ENCODE measurements at places on chromosomes 12 and 14.
A peak's percentile ranks its signal among the peaks of the same experiment; 100 is the strongest.

GRCh38 chr12:83172866-83173649 is 486.4 kb downstream of the TMTC2 start:
- no peak for DNase-seq

GRCh38 chr12:118480235-118480634 is 103.9 kb downstream of the SUDS3 start:
- no peak for DNase-seq

DNA sequence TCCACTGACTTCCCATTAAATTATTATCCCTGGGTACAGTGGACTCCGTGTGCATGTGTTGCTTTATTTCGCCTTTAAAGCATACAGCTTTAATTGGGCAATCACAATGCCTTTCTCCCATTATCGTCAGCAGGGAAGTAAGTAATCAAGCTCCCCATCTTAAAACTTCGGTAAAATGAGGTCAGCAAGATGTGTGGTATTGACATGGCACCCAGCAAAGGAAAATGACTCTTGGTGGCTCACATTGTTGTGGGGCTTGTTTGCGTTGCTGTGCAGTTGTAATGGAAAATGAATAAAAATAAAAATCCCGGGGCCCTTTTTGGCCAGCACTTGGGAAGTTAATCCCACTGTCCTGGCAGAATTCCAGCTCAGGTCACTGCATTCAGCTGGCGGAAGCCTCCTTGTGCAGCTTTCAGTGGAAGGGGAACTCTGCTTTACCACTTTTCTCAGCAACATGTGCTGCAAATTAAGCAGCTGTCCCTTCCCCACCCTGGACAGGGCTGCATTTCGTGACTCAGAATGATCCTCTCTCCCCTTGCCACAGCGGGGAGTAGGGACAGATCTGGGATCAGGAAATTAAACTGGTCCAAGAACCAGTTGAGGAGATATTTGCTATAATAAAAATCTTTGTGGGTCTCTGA is 13.9 kb upstream of the ATP2A2 start:
- DNase-seq = no peak

DNA sequence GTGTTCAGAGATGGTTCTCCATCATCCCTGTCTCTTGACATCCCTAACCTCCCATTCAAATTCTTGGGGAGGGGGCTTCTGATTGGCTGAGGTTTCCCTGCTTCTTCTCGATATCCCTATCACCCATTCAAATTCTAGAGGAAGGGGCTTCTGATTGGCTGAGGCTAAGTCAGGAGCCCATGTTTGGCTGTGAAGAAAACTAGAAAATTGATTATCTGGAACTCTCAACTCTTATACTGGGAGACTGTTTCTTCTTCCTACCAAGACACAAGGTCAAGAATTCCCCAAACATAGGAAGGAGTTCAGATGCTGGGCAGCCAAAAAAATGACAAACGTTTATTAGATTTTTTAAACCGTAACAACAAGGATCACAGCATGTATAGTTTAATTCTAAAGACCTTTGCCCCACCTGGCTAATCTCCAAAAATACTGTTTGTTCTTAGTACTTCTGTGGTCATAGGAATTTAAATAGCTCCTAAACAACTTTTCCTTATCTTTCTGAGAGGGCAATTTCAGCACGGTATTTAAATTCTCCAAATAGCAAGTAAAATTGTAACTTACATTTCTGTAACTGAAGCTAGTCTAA is 26.4 kb downstream of the SPIC start:
- no peak for DNase-seq

DNA sequence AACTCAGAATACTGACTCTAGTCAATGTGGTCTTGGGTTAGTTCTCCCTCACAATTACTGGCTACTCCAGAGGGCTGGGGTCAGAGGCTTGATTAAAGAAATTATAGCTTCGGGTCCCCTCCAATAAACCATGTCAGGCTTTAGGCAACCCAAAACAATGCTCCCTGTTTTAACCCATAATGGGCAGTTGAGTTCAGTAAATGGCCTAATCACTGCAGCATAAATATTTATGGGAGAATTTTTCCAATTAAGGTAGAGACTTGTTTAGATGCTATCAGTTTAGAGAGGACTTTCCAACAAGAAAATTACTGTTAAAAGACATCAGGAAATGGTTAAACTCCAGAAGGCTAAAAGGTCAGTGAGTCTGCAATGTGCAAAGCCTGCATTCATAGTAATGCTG is 389.2 kb upstream of the PRICKLE1 start:
- no peak for DNase-seq

DNA sequence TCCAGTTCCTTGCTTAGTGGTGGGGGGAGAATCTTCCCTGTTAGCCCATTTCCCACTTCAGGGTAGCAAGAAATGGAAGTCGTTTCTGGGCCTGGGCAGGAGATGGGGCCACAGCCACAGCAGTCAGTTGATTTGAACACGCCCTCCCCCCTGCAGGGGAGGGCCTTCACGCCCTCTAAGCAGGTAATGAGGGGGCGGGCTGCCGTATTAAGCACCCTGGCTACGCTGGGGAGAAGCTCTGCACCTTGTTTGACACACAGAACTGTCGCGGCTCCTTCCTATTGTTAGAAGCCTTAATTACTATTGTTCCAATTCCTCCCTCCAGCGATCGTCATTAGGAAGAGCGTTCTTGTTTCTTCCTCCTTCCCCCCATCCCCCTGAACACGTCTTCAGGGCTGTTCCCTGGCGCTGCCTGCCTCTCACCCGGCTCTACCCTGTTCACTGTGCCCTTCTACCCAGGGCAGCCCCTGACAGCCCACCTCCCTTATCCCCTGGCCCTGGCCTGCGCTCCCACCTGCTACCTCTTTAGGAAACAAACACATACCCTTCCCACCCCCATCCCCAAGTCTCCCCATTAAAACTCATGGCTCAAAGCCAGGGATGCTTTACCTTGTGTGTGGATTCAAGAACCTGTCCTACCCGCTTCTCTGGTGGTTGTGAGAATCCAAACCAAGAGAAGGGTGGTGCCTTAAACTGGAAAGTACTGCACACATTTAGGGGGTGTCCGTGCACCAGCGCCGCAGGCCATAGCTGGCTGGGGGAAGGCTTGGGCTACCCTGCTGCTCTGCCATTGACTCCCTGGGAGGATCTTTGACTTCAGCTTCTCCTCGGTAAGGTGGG is 137.6 kb downstream of the TSPAN9 start:
- DNase-seq = no peak

DNA sequence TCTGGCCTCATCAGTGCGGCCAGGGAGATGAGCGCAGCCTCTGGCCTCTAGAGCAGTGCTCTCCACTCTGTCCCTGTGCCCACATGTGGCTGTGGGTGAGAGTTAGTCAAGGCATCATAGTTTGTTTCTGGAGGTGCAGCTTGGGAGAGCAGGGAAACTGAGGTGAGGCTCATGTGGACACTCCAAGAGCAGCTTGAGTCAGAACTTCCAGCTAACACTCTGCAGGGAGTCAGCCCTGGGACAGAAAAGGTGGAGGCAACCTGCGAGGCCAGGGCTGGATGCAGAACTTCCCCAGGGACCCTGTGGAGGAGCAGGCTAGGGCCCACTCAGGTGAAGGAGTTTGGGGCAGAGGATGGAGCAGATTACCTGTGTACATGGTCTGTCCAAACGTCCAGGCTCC is 10.8 kb downstream of the ISCA2 start:
- DNase-seq = no peak

DNA sequence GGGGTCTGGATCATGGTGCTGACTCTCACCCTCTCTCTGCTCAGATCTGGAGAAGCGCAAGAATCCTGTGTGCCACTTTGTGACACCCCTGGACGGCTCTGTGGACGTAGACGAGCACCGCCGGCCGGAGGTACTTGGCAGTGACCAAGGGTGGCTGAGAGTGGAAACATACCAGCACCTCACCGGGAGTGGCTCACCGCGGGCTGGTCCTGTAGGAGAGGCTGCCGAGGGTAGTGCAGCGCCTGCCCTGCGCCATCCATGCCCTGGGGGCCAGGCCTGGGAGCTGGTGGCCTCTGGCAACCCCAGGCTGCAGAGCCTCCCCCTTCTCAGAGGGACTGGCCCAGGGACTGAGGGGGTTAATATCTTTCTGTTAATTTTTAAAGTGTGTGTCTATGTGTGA is 46.2 kb downstream of the IL31 start:
- no peak for DNase-seq

DNA sequence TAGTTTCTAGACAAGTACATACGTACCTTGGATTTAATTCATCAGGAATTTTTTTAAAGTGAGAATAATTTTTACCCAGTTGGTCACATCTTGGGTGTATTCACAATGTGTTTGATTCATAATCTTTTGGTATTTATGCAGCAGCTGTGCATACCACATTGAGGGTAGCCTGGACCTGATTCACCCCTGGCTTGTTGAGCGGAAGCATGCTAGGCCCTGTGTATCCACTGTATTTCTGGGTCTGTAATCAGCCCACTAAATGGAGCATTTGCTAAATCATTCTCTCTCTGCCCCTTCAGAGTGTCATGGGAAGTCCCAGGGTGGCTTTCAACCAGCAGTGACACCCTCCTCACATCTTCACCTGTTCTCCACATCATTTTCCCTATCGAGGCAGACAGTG is 203.8 kb upstream of the RGS6 start:
- no peak for DNase-seq

GRCh38 chr14:41859336-41859735 is 252.7 kb downstream of the LRFN5 start:
- no peak for DNase-seq

DNA sequence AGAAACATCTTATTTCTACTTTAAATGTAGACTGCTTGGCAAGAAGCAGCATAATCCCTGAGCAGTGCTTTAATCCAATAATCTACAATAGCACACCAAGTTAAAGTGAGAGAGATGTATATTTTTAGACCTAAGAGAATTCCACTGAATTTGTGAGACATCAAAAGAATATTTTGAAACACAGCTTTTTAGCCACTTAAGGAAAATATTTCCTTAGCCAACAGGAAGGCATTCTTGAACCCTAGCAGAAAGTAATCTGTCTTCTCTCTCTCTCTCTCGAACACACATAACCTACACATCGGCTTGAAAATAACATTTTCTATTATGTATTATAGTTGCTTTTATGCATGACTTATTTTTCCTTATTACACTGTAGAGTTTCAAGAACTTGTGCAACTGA is 34.0 kb downstream of the KITLG start:
- DNase-seq = no peak

- DNase-seq = no peak
Measured at GRCh38 chr12:77042833-77043232, 22.5 kb downstream of the E2F7 start.

- no peak for DNase-seq
Measured at GRCh38 chr12:29902043-29902442, 118.3 kb upstream of the TMTC1 start.

- no peak for DNase-seq
Measured at GRCh38 chr12:123954647-123955350, 17.8 kb downstream of the CCDC92 start.

DNA sequence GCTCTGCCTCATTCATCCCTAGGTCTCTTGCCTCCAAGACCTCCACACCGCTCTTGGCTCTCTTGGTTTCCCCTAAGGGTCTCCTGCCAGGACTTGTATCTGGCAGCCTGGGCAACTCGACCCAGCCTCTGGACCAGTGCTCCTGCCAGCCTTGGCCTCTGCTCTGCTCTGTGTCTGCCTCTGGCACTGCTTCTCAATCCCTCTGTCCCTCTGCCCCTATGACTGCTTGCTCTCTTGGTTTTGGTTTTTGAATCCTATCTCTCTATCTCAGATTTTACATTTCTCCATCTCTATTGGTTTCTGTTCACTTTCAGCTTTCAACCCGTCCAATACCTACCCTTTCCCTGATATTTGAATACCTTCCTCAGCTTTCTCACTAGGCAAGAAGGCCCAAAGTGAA is 6.3 kb downstream of the ITGA5 start:
- DNase-seq = no peak

DNA sequence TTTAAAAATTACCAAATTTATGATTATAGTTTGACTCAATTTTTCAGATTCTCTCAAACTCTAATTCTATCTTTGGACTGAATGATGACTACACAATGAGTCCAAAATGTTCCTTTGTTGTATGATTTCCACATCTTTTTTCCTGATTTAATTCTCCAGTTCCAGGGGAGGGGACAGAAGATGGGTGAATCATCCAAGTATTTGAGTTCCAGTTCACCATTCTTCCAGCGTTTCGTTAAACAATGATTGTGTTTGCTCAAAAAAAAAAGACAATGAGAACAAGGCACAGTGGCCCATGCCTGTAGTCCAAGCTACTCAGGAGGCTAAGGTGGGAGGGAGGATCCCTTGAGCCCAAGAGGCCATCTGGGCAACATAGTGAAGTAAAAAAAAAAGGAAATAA is 23.8 kb downstream of the BAZ1A start:
- DNase-seq = no peak

- no peak for DNase-seq
Measured at GRCh38 chr12:9169979-9170634, 38.1 kb downstream of the PZP start.

GRCh38 chr12:2243275-2243674 is 190.5 kb downstream of the CACNA1C start:
- DNase-seq = no peak

- DNase-seq = no peak
Measured at GRCh38 chr14:75720116-75720515, 59.1 kb downstream of the TTLL5 start.

DNA sequence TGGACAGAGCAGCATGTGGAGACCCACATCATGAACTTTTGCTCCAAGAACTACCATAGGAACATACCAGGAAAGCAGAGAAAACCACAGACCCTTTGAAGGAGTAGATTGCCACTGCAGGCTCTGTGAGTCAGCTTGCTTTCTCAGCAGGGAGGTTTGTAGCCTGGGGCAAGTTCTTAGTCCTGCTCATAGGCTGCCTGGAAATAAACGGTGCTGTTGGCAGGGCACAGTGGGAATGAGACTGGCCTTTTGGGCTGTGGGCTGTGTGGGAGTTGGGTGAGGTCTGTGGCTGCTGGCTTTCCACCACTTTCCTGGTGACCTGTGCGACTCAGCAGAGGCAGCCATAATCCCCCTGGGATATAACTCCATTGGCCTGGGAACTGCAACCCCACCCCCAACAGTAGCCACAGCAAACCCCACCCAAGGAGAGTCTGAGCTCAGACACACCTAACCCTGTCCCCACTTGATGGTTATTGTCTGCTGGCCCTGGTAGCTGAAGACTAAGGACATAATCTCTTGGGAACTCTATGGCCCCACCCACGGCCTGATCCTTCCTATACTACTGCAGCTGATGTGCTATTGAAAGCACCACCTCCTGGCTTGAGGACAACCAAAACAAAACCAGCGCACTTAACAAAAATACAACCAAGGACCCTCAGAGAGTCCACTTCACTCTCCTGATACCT is 192.1 kb upstream of the GARIN6 start:
- DNase-seq = no peak

DNA sequence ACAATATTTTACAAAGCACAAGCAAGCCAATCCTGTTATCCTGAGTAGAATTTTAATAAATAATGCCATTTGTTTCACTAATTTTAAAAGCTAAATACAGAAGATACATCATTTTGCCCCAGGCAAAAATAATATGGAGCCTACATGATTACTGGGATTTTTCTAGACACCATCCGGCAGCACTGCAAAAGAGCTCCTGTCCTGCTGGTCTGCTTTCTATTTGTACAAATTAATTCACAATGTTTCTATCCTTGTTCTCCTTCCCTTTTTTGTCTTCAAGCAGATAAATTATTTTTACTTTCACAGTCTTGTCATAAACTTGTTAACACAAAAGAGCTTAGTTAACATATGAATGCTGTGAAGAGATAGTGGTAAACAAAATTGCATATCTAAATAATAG is 4.6 kb downstream of the SIX1 start:
- DNase-seq = no peak

GRCh38 chr12:11661491-11662089 is 12.1 kb downstream of the ETV6 start:
- no peak for DNase-seq

GRCh38 chr14:104390941-104391901 is 188.3 kb upstream of the C14orf180 start:
- no peak for DNase-seq

- DNase-seq = peak; percentile 80
Measured at GRCh38 chr12:123150275-123150743, 581 bp downstream of the PITPNM2 start.

All from pancreas (tissue), 10 donors.